ENCODE measurements at places on chromosomes 5 and 9. TPM values are rescaled to one million over a fixed set of nuclear protein-coding genes. Genes with fewer than 3 reads are reported as not detected.

Gene MEGF10
- total RNA-seq, result not detected

Gene PHF24
- 0.08 TPM for total RNA-seq

Gene SLIT3
- 26.4 TPM for total RNA-seq

Gene FGF10
- total RNA-seq, result not detected

Gene POU5F2
- 0.39 TPM for total RNA-seq

Gene CDH9
- total RNA-seq, result 0.10 TPM

Gene FOXD4L3
- total RNA-seq, result not detected

Gene ZFP2
- 1.2 TPM for total RNA-seq

Gene DCAF12
- total RNA-seq, result 38.3 TPM

Gene IRX1
- total RNA-seq, result not detected

Gene KIF4B
- total RNA-seq, result 0.10 TPM

Gene BTNL9
- total RNA-seq, result 37.5 TPM

Gene UBLCP1
- 31.8 TPM for total RNA-seq

Gene ACSL6
- total RNA-seq, result 0.18 TPM

Gene RNF224
- 0.15 TPM for total RNA-seq

Gene GMCL2
- not detected for total RNA-seq

Gene FOXD4L6
- not detected for total RNA-seq

Gene PCDHAC1
- total RNA-seq, result 0.59 TPM

Gene IL7R
- total RNA-seq, result 0.90 TPM

Gene PTAR1
- total RNA-seq, result 26.0 TPM

Gene OR1Q1
- not detected for total RNA-seq

Gene KIF24
- total RNA-seq, result 7.2 TPM

Gene VCAN
- 0.72 TPM for total RNA-seq

Gene C5orf58
- 0.15 TPM for total RNA-seq

Gene TMC1
- 0.36 TPM for total RNA-seq

Gene PCDH1
- total RNA-seq, result 9.0 TPM

Gene GABRA6
- total RNA-seq, result not detected

Gene FAT2
- total RNA-seq, result not detected

Gene CEP78
- 25.2 TPM for total RNA-seq

Gene FCN2
- not detected for total RNA-seq

Gene TRAF2
- 48.7 TPM for total RNA-seq

Gene ARSI
- 18.6 TPM for total RNA-seq

Gene IFNA2
- total RNA-seq, result not detected

Gene AQP7
- 0.26 TPM for total RNA-seq

Gene OR13C9
- not detected for total RNA-seq

Gene SLC45A2
- not detected for total RNA-seq

Gene IFNA5
- not detected for total RNA-seq

Gene ADAMTS2
- 0.13 TPM for total RNA-seq

Gene GADD45G
- 1.2 TPM for total RNA-seq

Gene DMGDH
- total RNA-seq, result 0.54 TPM

Gene PCDHGC4
- total RNA-seq, result 0.57 TPM

Gene TSSK1B
- total RNA-seq, result not detected

Gene TRIM7
- total RNA-seq, result 25.8 TPM

Gene GRXCR2
- total RNA-seq, result not detected

Gene ZNF883
- not detected for total RNA-seq

Gene STK32A
- total RNA-seq, result not detected

Gene DRD1
- 1.0 TPM for total RNA-seq

Data from Panc1 (cell line).